ENCODE measurements at places on chromosomes 3 and 15.

DNA sequence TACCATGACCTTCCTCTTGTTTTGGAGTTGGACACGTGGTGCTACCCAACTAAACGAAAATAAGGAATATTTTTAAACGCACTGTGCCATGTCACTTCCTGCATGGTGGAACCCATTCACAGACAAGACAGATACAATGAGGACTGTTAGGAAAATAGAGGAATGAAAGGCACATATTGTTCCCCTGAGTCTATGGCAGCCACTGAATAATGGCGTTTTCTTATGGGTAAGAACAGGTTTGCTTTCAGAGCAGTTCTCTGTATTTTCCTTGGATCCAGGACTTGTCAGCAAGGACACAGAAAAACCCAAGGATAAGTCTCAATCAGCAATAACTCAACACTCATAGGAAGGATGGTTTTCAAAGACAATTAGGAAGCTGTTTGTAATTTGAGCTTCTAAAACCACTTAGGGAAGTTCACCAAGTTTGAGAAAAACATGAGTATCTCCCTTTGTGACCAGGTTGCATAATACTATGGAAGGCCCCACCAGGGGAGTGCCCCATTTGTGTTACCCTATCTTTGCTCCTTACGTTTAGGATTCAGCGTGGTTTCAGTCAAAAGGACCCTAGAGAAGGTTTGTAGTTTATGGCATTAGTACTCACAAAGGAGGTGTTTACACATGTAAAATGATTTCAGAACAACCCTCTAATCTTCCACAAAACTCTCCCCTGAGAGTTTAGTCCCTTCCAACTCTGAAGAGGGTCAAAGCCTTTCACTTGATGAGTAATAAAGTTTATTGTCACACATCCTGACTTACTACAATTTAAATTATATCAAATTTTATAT is 487.2 kb upstream of the ATP11B start:
- no peak for DNase-seq

GRCh38 chr3:57079474-57079831 is 19.0 kb downstream of the SPATA12 start:
- DNase-seq: no peak

DNA sequence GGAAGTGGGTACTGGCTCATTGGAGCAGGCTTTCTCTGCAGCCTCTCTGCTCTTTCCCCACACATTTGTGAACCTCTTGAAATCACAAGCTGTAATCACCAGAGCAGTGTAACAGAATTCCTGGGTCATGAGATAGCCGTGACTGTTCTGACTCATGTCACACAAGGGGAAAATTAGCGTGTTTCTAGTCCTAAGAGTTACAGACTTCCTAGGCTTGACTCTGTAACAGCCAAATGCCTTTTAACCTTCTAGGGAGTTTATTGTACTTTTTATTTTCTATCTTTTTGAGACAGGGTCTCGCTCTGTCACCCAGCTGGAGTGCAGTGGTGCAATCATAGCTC is 54.7 kb upstream of the TRAK1 start:
- no peak for DNase-seq

- DNase-seq: no peak
Observed at GRCh38 chr3:78666470-78666800, 1101.4 kb downstream of the ROBO1 start.
